Glomerular endothelial cell (primary cell): ENCODE measurements at places on chromosomes 7 and 10. TPM values are rescaled to one million over a fixed set of nuclear protein-coding genes. Genes with fewer than 3 reads are reported as not detected.

- DNase-seq = no peak
Measured at GRCh38 chr7:105707967-105708762, 126.9 kb upstream of the EFCAB10 start.

DNA sequence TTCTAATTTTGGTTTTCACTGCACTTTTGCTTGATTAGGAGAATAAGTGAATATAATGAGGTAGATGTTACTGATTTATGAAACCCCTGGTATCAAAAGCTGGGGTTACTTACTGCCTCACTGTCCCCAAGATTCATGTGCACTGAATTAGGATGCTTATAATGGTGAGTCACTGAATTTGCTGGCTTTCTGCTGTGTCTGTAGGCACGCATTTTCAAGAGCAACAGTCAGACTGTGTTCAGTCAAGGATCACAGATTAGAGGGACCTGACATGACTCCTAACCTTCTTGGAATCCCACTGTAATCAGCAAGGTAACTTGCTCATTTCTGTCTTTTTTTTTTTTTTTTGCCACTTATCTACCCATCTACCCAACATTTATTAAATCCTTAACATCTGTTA is 59.7 kb downstream of the GPR85 start:
- no peak for DNase-seq

DNA sequence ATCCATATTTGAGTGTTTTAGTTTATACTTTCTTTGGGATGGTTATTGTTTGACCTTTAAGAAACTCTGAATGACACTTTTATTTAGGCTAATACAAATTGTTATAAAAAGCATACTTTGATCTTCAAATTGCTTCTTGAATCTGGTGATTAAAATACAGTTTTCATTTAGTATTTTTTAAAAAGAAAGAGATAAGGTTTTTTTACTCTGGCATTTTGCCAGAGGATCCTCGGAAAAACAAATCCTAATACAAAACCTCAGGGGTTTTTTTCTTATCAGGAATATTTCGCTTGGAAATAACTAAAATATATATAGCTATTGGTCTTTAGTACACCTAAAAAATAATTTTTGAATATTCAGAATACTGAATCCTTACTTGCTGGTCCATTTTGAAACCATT is 17.0 kb downstream of the MIOS start:
- DNase-seq = no peak

CYP26A1 gene
- not detected in 2 replicates for total RNA-seq

DNA sequence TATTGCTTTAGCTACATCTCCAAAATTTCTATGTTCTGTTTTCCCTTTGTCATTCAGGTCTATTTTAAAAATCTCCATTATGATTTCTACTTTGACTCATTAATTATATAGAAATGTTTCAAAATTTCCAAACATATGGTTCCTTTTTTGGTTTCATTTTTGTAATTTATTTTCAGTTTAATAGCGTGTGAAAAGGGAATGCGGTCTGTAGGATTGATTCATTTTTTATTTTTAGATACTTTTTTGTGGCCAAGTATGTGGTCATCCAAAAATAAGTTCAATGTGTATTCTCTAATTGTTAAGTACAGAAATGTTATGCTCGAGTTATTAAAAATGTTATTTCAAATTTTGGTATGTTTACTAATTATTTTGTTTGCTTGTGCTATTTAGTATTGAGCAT is 72.5 kb upstream of the ANKRD1 start:
- DNase-seq = no peak

GRCh38 chr7:102236592-102237287 is 49.9 kb upstream of the SH2B2 start:
- peak; percentile 14 for DNase-seq

GRCh38 chr10:112214298-112214926 is 30.8 kb upstream of the GPAM start:
- DNase-seq = no peak

GRCh38 chr7:137151041-137151689 is 192.4 kb downstream of the PTN start:
- DNase-seq = no peak

SH2D4B gene
- total RNA-seq = 0.23 TPM in 1 of 2 replicates, not detected in the other

SPAM1 gene
- total RNA-seq = not detected in 2 replicates

UBE2D4 gene
- 11.6 and 21.4 TPM in 2 replicates for total RNA-seq

GRCh38 chr10:35495521-35496119 is 109.5 kb upstream of the GJD4 start:
- DNase-seq = no peak

GNAT3 gene
- total RNA-seq = not detected in 2 replicates

GRCh38 chr7:151520419-151521261 is 945 bp upstream of the RHEB start:
- no peak for DNase-seq

DNA sequence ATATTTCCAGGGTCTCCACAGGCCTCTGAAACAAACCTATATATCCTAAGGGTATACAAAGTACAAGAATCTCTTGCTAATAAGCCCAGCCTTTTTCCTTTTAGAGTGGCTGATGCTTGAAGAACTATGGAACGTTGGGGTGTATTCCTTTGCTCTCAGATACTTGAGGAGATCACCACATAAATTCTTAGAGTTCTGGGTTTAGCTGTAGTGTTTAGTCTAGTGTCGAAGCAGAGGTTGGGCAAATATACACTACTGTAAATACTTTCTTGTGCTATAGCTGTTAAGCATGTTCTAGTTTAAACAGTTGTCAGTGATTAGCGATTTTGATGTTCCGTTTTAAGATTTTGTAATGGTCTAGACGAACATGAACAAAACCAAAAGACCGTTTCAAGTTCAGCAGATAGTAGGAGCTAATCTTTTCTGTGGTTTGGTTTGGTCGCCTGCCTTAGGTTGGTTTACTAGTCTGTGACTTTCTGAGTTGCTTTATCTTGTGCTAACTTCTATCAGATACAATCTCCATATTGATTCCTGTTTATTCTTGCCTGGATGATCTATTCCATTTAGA is 229.6 kb downstream of the NSUN6 start:
- DNase-seq = no peak

CPA2 gene
- total RNA-seq = not detected in 2 replicates

CSGALNACT2 gene
- total RNA-seq = 19.4 and 28.6 TPM in 2 replicates

STOX1 gene
- total RNA-seq = 0.10 TPM in 1 of 2 replicates, not detected in the other

- no peak for DNase-seq
Measured at GRCh38 chr10:97922022-97922758, 72.5 kb downstream of the GOLGA7B start.

CC2D2B gene
- 0.47 TPM in 1 of 2 replicates, not detected in the other for total RNA-seq

DNA sequence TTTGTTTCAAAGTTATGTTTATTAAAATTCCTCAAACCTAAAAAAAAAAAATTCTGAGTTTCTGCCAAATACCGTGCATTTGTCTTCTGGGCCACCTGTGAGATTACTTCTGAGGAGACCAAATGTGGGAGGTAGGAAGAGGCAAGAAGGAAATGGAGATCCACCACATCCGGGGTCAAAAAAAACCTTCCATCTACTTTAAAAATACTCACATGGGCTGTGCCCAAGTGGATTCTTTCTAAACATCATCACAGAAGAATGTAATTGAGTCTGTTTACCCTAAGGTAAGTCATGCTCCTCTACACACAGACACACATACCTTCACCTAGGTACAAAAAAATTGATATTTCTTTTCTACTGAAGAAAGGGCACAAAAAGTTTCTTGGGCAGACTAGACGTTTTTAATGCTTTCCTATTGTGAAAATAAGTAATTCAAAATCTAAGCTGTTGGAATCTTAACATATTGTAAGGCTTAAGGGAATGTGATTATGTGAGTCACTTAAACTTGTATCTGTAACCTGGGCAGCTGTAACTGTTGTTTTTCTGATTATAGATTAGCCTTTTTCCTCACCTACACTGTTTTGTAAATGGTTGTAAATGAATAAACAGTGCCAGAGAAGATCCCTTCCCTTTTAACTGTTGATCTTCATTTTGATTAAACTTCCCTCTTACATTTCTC is 19.1 kb upstream of the SPOCK2 start:
- no peak for DNase-seq

GRCh38 chr7:9082203-9082602 is 648.8 kb downstream of the NXPH1 start:
- no peak for DNase-seq

GRCh38 chr7:55178863-55179773 is 160.3 kb downstream of the EGFR start:
- DNase-seq = no peak

GRCh38 chr10:115624448-115624847 is 531.3 kb downstream of the ATRNL1 start:
- DNase-seq = no peak

DNA sequence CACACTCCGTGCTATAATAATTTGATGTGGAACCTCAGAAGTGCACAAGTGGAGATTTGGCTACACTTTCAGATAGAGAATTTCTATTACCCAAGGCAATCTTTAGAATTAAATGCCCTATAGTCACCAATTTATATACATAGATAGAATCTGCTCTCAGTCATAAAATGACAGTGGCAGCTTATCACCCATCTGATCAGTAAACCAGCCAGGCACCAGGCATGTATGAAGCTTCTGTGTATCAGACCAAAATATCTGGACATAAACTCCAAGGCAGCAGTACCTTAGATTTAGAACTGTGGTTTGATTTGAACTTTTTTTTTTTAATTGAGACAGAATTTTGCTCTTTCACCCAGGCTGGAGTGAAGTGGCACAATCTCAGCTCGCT is 180.9 kb downstream of the IPMK start:
- DNase-seq = no peak

- DNase-seq = no peak
Measured at GRCh38 chr10:109933984-109934565, 10.8 kb upstream of the XPNPEP1 start.

DNA sequence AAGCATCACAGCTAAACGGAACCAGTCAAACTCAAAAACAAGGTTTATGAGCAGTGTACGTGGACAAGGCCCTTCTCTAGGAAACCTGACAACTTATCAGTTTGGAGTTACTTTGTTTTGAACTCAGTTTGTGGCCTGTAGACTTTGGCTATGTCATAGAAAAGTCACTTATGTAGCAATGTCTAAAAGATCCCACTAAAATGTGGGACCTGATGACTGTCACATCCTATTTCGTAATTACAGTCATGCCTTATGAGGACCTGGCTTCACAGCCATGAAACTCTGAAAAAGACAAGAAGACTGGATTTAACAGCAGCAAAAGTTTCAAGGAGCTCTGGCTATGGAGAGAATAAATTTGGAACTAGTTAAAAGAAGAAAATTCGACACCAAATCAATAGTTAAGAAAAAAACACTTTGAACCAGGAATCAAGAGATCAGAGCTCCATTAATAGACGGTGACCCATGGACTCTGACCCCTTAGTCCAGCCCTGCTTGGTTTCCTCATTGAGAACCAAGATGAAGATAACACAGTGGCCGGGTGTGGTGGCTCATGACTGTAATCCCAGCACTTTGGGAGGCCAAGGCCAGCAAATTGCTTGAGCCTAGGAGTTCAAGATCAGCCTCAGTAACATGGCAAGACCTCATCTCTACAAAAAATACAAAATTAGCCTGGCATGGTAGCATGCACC is 204.3 kb downstream of the SFMBT2 start:
- no peak for DNase-seq

DNA sequence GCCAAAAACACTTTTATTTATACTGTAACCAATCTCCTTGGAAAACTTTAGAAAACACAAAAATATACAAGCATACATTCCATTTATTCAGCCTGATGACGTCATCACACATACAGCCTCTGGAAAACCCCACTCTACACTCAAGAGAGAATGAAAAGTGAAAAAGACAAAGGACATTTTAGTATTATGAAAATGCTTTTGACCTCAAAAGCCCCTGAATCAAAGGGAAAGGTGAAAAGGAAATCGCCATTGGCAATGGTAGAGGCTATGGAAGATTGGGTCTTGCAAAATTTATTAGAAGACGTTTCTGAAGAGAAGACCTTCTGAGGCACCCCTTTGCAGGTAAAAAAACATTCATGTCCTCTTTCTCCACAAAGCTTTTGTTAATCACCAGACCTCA is 82.9 kb upstream of the STRIP2 start:
- DNase-seq = no peak

DNA sequence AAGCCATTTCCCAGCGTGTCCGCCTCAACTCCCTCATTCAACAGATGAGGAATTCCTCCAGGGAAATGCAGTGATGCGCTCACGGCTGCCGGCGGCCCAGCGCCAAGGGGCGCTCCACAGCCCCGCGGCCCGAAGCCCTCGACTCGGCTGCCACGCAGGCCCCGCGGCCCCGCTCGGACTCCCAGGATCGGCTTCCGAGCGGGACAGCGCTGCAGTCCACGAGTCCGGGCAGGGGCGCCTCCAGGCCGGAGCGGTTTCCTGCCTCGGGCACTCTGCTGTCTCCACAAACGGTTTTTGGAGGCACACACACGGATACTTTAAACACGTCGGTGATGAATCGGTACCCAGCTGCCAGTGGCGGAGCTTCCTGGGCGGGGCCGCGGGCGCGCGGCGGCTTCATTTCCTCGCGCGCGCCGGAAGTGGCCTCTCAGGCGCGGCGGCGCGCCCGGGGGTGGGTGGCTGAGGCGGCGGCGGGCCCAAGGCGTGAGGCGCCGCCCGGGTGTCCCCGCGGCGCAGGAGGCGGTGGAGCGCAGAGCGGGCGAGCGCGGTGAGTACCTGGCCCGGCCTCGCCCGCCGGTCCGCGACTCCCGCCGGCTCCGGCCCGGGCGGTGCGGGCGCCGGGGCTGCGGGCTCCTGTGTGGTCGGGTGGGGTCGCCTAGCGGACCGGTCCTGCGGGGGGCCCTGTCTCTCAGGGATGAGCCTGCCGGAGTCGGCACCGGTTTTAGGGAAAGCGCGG is at the start of gene CSGALNACT2:
TSS of gene CSGALNACT2 (plus strand) at position 425 of the 736 bp plus-strand sequence. CDS start 16,705 bp downstream, outside the sequence.
- no peak for DNase-seq

TLX1 gene
- not detected in 2 replicates for total RNA-seq

DNA sequence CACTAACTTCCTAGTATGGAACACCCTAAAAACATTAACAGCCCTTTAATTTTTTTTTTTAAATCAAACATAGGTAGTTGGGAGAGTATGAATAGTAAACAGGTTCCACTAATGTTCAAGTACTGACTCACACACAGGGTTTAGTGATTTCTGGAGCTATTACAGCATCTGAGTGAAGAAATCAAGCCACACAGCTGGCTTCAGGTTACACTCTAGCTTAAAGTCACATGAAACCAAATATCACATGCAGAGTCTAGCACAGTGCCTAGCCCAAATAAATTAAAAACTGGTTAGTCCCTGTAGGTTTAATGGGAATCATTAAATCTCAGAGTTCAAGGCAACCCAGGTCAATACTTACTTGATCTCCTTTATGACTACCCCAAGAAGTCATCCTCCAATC is 11.6 kb downstream of the PANK1 start:
- no peak for DNase-seq

GRCh38 chr10:51574248-51575048 is 124.9 kb downstream of the CSTF2T start:
- DNase-seq = no peak

GRCh38 chr10:46560381-46560780 is 3.9 kb upstream of the GPRIN2 start:
- DNase-seq = no peak
